Type B pancreatic cell (in vitro differentiated cells): ENCODE measurements at places on chromosomes 6 and 20.

DNA sequence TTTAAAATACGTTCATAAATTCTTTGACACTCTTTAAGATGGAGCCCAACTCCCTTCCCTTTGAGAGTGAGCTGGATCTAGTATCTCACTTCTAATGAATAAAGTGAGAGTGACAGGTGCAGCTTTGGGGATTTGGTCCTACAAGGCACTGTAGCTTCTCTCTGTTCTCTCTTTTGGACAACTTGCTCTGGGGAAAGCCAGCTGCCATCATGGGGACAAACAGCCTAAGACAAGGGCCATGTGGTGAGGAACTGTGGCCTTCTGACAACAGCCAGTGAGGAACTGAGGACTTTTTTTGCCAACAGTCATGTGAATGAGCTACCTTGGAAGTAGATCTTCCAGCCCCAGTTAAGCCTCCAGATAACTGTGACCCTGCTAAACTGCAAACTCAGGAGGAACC, 272.8 kb upstream of the AGPAT4 start:
- DNase-seq, result no peak

DNA sequence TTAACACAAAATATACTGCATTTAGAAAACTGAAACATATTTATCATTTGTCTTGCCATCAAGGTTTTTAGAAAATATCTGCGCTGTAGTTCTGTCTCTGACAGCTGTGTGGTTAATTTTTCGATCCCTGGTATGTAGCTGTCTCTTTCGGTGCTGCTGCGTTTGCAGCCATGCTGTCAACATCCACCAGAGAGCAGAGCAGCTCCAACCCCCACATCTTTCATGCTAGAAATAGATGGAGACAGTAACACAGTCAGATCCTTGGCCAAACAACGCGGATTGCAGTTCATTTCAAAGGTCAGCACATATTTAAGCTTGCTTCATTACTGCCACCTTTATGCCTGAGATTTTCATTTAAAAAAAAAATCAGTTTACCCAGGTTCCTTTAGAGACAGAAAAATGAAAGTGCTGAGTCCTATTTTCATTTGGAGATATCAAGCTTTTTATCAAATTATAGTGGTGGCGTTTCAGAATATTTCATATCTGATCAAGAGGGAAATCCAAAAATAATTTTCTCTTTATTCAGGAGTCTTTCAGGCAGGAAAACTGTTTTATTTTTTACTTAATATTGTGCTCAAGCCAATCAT, 157.7 kb upstream of the MMS22L start:
- DNase-seq, result no peak

- DNase-seq, result no peak
These were observed 166.5 kb downstream of the TSHZ2 start for GRCh38 chr20:53138454-53139262.

DNA sequence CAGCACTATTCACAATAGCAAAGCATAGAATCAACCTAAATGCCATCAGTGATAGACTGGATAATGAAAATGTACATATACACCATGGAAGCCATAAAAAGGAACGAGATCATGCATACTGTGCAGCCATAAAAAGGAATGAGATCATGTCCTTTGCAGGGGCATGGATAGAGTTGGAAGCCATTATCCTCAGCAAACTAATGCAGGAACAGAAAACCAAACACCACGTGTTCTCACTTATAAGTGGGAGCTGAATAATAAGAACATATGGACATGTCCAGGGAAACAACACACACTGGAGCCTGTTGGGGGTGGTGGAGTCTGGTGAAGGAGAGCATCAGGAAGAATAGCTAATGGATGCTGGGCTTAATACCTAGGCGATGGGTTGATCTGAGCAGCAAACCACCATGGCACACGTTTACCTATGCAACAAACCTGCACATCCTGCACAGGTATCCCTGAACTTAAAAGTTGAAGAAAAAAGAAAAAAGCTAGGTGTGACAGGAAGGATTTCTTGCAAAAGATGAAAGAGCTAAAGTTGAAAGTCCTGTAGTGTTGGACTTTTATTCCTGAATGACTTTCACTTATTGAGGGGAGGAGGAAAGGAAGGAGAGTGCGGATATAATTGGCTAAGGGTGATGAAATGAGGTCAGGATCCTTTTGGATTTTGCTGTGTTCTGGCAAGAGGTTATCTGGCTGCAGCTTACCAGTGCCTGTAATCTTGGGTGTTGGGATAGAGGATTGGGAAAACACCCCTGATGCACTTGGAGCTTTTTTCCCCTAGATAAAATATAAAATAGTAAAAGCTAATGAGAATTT, 8.5 kb downstream of the TRMT11 start:
- DNase-seq, result no peak

GRCh38 chr6:112774319-112774718, 427.2 kb downstream of the RFPL4B start:
- DNase-seq, result no peak
